ENCODE measurements at places on chromosomes 4 and X.

DNA sequence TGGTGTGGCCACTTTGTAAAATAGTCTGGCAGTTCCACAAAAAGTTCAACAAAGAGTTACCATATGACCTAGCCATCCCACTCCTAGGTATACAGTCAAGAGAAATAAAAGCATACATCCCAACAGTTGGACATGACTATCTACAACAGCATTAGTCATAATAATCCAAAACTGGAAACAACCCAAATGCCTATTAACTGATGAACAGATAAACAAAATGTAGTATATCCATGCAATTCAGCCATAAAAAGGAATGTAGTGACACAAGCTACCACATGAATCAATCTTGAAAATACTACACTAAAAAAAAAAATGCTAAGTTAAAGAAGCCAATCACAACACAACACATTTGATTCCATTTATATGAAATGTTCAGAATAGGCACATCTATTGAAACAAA lies 16.1 kb downstream of the MED14 start:
- DNase-seq, result no peak

DNA sequence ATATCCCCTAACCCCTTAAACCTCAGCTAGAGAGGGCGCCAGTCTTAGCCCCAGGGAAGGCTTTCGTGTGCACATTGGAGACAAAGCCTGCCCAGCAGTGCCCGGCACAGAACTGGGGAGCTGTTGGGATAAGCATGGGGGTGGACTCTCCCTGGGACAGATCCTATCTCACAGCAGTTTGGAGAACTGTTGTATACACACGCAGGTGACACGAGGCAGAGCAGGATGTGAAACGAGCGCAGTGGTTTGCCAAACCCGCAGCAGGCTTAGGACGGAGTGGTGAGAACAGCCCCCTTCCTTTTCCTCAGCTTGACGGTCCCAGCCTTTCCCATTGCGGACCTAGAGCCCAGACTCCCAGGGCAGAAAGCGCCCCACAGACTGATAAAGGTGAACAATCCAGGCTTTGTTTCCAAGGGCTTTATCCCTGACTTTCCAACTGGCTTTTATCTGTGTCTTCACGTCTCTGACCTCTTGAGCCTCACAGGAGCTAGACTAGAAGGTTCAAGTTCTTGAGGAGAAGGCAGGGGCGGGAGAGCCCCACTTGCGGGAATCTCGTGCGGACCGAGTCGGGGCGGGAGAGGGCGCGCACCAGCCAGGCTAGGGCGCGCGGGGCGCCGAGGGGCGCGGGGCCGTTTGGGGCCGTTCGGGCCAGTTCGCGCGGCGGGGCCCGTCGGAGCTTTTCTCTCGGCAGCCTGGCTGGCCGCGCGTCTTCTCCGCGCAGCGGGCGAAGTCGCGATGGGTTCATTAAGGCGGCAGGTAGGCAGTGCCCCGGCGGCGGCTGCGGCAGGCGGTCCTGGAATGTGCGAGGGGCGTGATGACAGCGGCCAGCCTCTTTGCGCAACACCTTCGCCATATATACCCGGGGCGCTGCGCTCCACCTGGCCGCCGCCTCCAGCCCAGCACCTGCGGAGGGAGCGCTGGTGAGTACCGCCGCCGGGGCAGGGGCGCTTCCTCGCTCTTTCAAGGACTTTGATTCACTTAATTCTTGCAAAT lies at the start of gene SLC34A2:
SLC34A2 (plus strand) TSS at position 881 of the 993 bp plus-strand sequence. CDS start 6,650 bp downstream, outside the sequence.
- no peak for DNase-seq

DNA sequence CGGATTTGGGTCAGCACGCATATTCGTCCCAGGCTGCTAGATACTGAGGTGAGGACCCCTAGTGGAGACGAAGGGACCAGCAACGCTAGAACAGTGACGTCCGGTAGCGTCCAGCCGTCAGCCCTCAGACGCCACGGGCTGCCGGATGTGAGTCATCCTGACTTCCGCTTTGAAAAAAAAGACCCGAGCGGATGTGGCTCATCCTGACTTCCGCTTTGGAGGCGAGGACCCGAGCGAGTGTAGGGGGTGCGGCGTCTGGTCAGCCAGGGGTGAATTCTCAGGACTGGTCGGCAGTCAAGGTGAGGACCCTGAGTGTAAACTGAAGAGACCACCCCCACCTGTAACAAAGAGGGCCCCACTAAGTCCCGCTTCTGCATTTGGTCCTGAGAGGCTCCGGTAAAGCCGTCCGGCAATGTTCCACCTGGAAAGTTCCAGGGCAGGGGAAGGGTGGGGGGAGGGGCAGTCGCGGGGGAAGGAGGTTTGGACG lies at the start of gene MAGEB2:
MAGEB2 (plus strand) TSS at position 207 of the 487 bp plus-strand sequence. CDS start 3,018 bp downstream, outside the sequence.
- no peak for DNase-seq

- DNase-seq, result peak; percentile 22
Measured at GRCh38 chr4:56505269-56506130, at the start of gene ARL9. Gene ARL9 (plus strand): TSS chr4:56505791. CDS start chr4:56505863, 72 bp downstream.

- DNase-seq, result no peak
Measured at GRCh38 chr4:66034671-66035070, 364.4 kb upstream of the EPHA5 start.

- DNase-seq, result peak; percentile 23
Measured at GRCh38 chr4:5710961-5711478, at the start of gene EVC. Gene EVC (plus strand): TSS chr4:5711201. CDS start chr4:5711381, 180 bp downstream.

- peak; percentile 49 for DNase-seq
Measured at GRCh38 chr4:54277691-54278090, 48.6 kb downstream of the PDGFRA start.

DNA sequence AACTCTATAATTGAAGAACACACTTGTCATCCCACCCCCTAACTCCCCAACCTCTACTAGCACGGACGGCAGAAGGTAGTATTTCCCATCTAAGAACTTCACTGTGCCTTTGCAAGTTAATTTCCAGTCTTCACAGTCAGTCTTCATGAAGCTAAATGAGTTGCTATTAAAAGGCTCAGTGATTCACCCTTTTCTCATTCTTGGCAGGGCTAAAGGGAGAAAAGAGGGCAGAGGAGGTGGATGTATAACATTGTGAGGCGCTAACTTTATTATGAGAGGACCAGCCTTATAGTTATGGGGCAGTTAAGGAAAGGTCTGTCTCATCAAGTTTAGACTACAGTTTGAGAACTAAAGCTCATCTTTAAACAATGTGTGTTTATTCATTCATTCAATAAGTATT lies 161.0 kb upstream of the S100G start:
- no peak for DNase-seq

DNA sequence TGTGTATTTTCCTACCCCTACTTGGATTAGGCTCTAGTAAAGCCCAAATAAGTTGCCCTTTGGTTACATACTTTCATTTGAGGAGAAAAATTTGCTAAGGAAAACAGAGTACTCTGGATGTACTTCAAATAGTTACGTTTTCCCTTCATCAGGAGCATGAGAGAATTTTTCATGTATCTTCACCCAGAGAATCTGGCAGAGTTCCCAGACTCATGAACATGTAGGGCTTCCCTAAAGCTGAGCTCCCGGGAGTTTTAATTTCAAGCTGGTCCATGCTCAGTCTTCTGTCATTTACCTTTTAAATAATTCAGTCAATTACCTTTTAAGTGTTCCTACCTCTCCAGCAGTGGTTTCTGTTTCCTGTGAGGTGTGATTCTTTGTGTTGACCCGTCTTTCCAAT lies 367.5 kb upstream of the GRID2 start:
- DNase-seq, result no peak

DNA sequence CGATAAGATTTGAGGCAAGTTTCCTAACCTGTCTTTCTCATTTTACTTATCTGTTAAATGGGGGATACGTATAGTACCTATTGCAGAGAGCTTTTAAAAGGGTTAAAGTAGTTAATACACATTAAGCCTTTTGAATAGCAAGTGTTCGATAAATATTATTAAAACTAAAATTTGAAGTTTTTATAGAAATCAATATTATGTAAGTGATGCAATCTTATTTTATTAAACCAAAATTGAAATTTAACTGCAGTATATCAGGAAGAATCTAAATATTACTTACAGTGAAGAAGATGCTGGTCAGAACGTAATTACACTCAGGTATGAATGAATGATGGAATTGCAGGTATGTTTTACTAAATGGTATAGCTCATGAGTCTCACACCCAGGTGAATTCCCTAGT lies 58.0 kb downstream of the ANXA3 start:
- DNase-seq, result no peak

DNA sequence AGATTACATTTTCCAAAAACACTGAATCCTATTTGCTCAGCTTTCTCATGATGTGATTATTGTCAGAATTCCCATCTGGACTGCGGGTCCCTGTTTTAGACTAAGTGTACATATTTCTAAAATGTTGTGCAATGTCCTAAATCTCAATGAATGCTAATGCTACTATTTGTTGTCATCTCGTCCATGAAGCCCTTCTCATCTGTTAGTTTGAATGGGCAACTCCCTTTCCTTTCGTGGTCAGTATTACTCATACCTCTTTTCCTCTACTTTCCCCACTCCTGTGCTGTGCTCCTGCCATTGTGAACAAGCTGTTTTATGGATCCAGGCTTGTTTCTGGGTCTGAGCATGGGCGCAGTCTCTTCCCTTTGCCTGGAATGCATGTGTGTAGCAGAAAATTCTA lies 91.0 kb downstream of the MID1 start:
- no peak for DNase-seq

DNA sequence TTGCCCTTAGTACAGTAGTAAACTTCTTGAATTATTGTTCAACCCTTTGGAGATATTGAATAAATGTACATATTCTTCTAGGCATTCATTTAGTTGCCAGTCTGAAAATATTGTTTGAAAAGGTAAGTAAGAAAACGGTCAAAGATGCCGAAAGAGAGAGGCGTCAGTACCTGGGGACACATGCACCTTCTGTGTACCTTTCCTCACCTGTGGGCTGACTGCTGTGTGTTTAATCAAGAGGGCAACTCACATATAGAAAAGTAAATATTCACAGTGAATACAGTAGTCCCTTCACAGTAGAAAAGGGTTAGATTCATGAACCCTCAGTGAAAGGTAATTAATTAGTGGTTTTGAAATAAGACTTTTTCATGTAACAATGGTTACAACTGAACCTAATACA lies 6.9 kb downstream of the ANXA10 start:
- no peak for DNase-seq

- DNase-seq, result no peak
Measured at GRCh38 chr4:68326141-68326540, 23.7 kb downstream of the YTHDC1 start.

GRCh38 chr4:3465698-3466671 lies 2.9 kb downstream of the DOK7 start:
- no peak for DNase-seq

DNA sequence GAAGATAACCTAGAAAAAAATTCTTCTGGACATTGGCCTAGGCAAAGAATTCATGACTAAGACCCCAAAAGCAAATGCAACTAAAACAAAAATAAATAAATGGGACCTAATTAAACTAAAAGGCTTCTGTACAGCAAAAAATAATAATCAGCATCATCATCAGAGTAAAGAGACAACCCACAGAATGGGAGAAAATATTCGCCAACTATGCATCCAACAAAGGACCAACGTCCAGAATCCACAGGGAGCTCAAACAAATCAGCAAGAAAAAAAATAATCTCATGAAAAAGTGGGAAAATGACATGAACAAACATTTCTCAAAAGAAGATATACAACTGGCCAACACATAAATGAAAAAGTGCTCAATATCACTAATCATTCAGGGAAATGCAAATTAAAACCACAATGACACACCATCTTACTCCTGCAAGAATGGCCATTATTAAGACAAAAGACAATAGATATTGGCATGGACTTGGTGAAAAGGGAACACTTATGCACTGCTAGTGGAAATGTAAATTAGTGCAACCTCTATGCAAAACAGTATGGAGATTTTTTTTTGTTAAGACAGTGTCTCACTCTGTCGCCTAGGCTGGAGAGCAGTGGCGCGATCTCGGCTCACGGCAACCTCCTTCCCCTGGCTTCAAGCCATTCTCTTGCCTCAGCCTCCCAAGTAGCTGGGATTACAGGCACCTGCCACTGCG lies 29.9 kb downstream of the ELF2 start:
- DNase-seq, result no peak

- no peak for DNase-seq
Measured at GRCh38 chr4:13543839-13544605, at the start of gene NKX3-2. Gene NKX3-2 (minus strand): TSS chr4:13544508. CDS start chr4:13544414, 94 bp downstream.

GRCh38 chr4:26319949-26320537 lies 771 bp upstream of the RBPJ start:
- no peak for DNase-seq

DNA sequence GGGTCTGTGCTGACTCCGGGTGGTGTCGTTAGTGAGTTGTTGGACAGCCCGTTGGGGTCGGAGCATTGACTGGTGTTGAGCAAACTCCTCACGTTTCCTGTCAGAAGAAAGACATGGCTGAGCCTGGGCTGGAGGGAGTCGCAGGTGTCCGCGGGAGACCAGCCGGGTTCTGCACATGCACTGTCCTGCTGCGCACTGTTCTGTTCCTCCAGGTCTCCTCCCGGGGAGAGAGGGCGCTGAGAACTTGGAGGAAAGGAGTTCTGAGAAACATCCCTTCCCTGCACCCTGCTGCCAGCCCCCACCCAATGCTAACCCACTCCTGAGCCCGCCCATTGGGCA lies 1.1 kb downstream of the ZNF141 start:
- DNase-seq, result no peak

DNA sequence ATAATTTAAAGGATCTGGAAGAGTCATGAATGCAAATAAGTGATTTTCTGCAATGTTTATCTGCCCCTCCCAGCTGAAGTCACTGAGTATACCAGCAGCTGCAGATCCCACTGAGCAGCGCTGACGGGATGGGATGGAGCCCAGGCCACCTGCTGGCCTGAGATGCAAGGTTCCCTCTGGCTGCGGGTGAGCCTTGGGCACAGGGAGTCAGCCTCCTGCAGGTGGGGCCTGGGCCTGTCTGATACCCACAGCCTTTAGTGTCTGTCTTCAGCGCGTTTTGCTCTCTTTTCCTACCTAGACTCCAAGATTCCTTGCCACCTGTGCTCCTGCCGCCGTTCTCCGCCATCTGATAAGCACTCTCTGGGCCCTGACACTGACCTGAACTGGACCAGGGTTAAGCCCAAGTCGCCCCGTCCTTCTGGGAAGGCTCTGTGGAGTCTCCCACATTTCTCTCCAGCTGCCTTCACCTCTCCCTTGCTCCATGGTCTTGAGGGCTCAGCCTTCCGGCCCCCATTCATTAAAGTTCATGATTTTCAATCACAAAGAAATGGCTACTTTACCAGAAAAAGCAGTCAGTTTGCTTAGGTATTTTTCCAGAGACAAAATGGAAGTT lies 223.1 kb upstream of the FAT1 start:
- no peak for DNase-seq

DNA sequence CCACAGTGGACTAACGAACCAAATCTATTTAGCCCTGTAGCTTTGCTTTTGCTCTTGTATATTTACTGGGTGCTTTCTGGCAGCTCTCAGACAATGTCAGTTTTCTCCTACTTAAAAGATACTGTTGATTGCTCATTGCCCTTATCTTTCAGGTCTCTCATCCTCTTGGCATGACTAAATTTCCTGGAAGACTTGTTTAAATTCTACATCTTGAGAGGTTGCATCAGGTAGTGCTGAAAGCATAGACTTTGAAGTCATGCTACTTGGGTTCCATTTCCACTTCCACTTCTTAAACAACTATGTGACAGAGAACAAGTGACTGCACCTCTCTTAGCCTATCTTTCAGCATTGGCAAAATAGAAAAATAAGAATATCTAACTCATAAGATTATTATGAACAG lies 8.4 kb downstream of the TDO2 start:
- DNase-seq, result no peak

- no peak for DNase-seq
Measured at GRCh38 chrX:36898301-36898700, 109.9 kb upstream of the FAM47C start.

GRCh38 chrX:132375941-132376340 lies 112.9 kb downstream of the MBNL3 start:
- no peak for DNase-seq

Measured in inflammatory macrophage treated with lipopolysaccharide for 1 hour (primary cell).